Cortex of kidney (tissue), 1 donor: ENCODE measurements at places on chromosomes 2 and 18.

DNA sequence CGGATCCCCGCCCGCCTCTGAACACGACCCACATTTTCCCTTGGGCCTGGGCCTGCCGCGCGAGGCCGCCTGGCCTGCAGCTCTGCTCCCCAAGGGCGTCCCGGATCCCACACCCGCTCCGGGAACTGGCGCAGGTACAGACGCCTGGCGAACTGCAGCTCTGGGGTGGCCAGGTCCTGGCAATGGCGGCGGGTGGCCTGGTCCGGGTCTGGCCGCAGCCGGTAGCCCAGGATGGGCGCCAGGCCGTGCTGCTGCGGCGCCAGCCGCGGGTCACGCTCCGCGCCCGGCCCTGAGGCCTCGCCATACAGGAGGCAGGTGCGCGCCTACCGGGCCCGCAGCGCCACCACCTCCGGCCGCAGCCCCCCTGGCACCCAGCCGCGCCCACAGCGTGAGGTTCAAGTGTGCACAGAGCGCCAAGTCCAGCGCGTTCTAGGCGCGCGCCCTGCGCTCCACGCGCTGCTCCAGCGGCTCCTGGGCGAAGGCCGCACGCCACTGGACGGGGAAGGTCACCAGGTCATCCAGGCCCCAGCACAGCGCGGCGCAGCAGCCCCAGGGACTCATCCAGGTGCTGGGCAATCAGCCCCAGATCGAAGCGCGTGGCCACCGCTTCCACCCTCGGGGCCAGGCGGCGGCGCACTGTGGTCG, 9.5 kb downstream of the AQP12A start:
- no peak for DNase-seq

DNA sequence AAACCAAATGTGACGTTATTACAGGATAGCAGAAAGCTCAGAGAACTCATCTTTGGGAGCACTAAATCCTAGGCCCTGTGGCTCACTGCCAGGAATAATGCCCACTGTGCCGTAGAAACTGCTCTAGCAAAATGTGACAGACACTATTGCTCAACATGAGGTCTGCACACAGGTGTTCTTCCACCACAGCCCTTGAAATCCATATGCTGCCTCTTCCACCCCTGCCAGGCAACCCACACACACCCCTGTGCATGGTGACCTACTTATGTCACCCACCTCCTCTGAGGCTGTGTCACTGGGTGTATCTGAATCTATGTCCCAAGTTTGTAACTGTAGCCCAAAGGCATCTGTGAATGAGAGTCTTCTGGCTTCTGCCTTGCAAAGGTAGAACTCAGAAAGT, 66.1 kb upstream of the MBOAT2 start:
- DNase-seq, result no peak

DNA sequence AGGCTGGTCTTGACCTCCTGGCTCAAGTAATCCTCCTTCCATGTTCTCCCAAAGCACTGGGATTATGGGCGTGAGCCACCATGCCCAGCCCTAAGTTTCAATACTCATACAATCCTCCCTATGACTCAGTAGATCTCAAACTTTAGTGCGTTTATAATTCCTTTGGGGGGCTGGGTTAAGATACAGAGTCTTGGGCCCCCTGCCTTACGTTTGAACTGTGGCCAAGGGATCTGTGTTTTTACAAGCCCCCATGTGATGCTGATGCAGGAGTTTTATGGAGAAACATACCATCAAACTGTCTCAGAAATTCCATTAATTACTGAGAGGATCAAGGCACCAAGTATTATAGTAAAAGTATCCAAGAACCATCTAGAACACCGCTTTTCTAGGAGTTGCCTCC, 38.2 kb upstream of the FAM136A start:
- no peak for DNase-seq

DNA sequence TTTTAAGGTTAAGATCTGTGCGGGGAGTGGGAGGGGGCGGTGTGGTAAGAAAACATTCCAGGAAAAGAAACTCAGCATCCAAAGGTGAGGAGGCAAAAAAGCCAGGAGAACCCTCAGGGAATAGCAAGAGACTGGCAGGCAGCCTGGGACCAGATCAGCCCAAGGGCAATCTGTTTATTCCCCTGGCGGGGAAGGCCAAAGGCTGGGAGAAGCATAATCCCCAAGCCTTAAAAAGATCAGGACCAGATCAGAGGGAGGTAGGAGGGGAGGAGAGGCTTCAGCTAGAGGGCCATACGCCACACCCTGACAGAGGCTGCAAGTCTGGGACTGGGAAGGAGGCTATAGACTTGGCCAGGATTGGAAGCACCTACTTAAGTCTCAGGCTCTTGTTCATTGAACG, 163.0 kb upstream of the PXDN start:
- no peak for DNase-seq
